ENCODE measurements at places on chromosomes 2 and 18. TPM values are rescaled to one million over a fixed set of nuclear protein-coding genes. Genes with fewer than 3 reads are reported as not detected.

Gene WBP1
- total RNA-seq: 132 TPM

Gene MYL12A
- 369 TPM for total RNA-seq

Gene SERPINB4
- total RNA-seq: not detected

DNA sequence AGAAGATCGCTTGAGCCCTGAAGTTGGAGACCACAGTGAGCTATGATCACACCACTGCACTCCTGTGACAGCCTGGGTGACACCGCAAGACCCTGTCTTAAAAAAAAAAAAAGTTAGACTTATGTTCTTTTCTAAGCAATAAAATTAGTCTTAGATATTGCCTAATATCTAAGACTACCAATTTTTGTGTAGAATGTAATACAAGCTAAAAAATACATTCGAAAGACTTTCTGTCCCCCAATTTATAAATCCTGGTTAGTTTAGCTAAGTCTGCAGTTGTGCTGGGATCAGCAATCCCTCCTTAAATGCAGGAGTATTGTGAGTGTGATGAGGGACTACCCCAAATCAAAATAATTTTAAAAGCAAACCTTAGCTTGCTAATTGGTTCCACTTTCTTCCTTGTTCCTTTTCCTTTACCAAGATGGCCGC lies 358 bp upstream of the STAMBP start:
- DNase-seq: no peak

GRCh38 chr18:44765456-44765855 lies 84.8 kb downstream of the SETBP1 start:
- DNase-seq: no peak

DNA sequence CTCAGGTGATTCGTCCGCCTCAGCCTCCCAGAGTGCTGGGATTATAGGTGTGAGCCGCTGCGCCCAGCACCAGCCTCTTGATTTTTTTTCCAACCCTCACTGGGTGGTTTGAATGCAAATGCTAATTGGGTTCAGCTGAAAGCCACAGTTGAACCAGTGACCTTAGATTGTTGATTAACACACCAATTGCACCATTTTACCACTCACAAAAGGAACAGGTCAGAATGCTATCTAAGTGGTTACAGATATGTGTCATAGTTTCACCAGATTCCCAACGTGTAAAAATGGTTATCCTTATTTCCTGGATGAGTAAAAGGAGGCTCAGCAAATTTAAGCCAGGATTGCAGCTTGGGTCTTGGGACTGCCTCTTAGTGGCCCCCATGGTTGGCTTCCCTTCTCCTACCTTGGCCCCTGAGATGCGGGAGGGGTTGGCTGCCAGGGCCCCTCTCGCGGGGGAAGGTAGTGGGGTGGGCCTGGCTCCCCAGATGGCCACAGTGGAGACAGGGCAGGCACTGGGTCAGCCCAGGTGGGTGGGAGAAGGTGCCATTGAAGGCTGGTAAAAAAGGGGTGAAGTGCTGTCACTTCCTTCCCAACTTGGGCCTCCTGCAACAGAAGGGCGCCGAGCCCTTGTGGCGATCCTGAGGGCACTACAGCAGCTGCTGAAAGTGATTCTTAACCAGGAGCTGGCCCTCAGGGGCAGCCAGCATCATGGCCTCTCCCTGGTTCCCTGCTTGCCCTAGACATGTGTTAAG lies 164.9 kb upstream of the HAAO start:
- no peak for DNase-seq

Data from mucosa of gallbladder (tissue), 1 donor.